ENCODE measurements at places on chromosomes 12 and 14.

GRCh38 chr12:54558311-54558710 lies 8.9 kb downstream of the PDE1B start:
- DNase-seq, result no peak

DNA sequence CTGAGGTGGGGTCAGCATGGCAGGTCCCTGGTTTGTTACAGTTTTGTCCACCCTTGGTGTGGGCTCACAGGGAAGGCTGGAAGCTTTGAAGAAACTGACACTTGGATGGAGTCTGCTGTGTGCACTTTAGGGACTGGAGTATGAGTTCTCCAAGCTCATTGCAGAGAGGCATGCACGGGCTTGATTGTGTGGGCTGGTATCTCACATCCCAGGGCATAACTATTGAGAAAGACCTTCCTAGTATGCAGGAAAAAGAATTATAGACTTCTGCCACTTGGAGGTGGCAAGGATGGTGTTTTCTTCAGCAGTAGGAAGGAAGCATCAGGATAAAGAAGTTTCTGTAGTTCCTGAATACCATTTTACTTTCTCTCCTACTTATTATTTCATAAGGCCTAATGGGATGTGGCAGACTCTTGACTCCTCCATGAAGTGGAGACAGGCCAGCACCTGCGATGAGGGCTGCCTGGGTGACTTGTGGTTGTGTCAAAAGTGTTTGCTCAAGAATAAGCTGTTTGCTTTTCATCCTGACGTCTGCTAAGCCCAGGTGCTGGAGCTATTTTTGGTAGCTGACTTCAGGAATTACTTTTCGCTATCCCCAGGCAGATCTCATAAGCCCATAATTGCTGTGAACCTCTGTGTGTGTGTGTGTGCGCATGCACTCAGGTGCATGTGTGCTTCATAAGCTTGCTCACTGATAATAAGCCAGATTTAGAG lies 125.8 kb downstream of the KTN1 start:
- no peak for DNase-seq

- no peak for DNase-seq
Observed at GRCh38 chr12:106086696-106087095, 52.1 kb downstream of the NUAK1 start.

- DNase-seq, result no peak
Observed at GRCh38 chr12:93759512-93760081, 82.4 kb downstream of the CRADD start.

GRCh38 chr12:1811948-1812291 lies 8.4 kb upstream of the LRTM2 start:
- DNase-seq, result no peak

DNA sequence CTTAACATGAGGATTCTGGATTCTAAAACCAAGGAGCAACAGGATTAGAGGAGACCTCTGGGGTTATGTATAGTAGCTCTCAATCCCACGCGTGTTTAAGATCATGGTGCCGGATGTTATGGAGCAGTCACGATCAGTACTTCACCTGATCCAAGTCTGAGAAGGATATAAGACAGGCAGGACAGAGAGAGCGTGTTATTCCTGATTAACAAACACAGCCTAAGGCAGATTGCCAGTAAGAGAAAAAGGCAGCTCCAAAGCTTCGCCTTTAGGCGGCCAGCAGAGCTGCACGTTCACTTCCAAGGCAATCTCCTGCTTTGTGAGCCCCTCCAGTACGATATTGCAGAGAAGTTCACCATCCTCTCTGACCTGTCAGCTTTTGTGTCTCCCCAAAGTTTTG lies 5.5 kb downstream of the SETD3 start:
- no peak for DNase-seq

DNA sequence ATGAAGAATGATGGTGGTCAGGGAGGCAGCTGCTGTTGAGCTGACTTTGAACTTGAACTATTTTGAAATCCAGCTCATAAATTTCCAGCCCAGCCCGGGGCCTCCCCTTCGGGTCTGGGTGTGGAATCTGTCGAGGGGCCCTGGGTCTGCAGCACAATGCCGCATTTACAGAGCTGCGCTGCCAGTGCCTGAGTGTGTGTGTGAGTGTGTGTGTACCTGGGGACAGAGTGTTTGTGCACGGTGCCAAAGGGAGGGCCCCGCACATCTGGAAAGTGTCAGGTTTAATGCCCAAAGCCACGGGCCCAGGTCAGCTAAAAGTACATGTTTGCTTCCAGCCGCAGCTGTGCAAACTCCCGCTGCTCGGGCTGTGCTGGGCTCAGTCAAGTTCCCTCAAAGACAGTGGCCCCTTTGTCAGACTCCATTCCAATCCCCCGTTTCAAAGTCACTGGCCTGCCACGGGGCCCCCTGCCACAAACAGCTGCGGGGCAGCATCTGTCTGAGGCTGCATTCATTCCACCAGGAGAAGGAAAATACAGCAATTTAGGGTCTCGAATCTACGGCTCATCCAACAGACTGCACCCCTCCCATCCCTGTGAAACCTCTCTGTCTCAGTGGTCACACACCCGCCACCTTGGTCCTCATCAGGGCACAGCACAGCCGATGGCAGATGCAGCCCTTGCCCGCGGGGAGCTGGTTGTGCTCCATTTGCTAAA lies 16.3 kb upstream of the RFLNA start:
- DNase-seq, result no peak

DNA sequence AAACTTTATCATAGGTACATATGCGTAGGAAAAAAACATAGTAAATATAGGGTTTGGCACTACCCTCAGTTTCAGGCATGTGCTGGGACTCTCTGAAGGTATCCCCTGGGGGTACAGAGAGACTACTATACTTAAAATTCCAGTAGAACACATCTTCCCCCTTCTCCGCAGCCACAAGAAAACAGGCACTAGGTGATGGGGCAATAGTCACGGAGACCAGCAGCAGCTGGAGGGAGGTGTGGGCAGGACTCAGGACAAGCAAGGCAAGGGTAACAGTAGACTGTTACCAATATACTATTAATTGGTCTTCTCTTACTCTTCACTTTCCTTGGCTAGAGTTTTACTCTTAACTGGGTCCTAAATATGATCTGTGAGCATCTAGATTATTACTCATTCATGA lies 4.6 kb upstream of the PAPOLA start:
- no peak for DNase-seq

DNA sequence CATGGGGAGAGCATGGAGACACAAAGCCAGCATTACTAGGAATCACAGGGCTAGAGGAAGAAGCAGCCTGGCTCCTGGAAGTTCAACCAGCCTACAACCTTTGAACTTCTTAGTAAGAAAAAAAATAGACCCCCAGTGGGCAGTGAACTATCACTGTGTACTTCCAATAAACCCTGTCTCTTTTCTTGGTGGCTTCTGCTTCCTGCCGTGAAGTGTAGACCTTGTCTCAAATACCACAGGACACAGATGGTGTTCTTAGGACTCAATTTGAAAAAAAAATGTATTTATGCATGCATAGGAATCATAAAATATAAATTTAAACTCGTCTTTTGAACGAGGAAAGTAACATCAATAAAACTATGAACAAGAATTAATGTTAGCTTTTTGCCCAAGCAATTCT lies 3.6 kb upstream of the PTGER2 start:
- no peak for DNase-seq

- no peak for DNase-seq
Observed at GRCh38 chr14:32727832-32728231, 210.8 kb upstream of the NPAS3 start.

DNA sequence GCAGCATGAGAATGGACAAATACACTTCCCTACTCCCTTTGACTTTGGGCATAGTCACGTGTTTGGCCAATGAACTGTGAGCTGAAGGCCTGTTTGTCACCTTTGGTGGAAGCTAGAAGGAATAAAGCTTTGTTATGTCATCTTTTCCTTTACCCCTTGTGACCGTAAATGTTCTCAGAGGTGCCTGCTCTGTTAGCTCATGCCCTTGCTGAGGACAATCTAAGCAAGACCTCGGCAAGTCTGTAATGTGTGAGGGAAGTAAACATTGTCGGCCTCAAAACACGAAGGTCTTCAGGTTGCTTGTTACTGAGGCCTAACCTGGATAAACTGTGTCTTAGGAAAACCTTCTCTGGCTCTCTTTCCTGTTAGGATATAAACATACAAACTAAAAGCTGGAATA lies 354.2 kb downstream of the TMEM132D start:
- no peak for DNase-seq

DNA sequence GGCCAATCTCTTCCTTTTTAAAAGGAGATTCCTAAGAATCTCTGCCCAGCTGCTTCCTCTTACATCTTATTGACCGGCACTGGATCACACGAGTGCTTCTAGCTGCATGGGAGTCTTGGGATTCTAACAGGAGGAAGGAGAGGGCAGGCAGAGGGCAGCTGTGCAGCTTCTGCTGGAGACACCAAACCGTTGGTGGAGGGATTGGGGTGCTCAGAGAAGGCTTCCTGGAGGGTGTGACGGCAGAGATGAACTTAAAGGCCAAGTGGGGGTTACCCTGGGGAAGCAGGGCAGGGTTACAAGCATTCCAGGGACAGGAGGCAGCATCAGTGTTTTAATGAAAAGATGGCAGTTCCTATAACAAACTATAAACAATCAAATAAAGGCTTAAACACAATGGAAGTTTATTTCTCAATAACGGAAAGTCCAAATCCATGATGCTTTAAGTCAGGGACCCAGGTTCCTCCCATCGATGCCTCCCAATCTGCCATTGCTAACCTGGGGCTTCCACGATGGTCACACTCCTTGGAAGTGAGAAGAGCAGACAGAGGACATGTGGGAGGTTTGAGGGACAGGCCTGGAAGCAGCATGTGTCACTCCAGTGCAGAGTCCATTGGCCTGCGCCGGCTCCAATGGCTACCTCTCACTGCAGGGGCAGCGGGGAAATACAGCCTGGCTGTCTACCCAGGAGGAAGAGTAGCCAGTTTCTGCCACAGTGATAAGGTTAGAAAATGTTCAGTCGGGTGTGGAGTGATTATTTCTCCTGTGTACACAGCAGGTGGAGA lies 53.1 kb upstream of the DDX11 start:
- no peak for DNase-seq

DNA sequence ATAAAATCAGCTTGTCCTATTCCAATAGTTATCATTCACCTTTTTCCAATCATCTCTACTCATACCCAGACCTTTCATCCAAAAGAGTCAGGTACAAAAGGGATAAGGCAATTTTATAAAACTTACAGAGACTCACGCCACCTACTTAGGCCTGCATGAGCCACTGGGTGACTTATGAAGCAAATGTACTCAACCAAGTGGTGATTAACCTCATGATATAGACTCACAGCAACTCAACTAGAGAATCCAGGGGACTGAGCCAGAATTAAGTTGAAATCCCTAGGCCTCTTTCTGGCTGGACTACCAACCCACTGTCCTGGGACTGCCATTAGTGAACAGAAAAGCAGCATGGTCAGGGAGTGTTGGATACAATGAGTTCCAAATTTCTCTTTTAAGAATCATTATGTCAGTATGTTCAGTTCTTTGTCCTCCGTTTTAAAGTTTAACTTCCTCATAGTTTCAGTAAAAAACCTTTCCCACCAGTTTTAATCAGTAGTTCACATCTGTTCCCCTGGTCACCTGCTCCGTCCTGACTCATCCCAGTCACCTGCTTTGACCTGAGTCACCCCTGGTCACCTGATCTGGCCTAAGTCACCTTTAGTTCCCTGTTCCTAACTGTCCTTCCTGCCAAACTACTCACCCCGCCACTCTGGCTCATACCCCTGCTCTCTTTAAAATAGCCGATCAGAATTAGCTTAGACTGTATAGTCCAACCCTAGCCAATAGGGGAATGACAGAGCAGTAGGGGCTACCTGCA lies 36.8 kb downstream of the SPTSSA start:
- DNase-seq, result no peak

DNA sequence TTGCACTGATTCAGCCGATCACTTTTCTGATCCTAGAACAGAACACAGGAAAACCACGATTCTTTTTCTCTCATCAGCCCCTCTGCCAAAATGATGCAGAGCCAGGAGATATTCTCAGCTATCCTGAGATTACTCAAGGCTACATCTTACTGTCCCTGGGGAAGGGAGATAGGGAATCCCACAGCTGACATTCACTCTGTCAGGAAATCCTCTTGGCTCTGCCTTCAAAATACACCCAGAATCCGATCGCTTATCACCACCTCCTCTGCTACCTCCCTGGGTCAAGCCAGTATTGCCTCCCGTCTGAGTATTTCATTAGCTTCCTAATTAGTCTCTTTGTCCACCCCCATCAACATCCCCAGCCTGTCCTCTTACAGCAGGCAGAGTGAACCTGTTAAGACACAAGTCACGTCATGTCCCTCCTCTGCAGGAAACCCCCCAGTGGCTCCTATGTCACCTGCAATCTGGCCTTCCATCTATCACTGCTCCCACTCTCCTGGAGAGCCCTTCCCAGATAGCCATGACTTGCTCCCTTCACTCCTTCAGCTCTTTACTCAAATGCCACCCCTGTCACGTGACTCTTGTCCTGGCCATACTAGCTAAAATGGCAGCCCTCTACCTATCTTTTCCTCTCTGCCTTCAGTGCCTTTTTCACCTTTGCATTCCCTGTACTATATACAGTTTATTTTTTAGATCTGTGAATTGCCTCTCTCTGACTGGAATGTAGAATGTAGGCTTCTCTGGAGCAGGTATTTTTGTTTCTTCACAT lies 70.3 kb downstream of the GALNT4 start:
- no peak for DNase-seq

DNA sequence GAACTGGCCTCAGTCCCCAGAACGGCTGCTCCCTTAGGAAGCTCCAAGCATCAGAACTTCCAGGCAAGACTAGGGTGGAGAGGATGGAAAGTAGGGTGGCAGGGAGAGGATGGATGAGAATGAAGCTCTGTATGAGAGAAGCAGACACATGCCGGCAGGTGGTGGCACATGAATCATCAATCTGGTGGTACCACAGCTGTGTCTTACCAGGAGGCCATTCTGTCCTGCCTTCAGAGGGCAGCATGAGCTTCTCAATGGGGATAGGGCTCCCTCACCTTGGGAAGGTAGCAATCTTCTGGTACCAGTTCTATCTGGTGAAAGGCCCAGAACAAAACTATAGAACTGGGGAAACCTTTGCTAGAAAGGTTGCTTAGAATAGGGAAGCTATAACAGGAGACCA lies 55.4 kb upstream of the PYGL start:
- DNase-seq, result no peak

GRCh38 chr12:22234561-22234960 lies 99.9 kb downstream of the ST8SIA1 start:
- DNase-seq, result peak; percentile 62

GRCh38 chr14:61409782-61410181 lies 88.4 kb downstream of the PRKCH start:
- DNase-seq, result no peak

DNA sequence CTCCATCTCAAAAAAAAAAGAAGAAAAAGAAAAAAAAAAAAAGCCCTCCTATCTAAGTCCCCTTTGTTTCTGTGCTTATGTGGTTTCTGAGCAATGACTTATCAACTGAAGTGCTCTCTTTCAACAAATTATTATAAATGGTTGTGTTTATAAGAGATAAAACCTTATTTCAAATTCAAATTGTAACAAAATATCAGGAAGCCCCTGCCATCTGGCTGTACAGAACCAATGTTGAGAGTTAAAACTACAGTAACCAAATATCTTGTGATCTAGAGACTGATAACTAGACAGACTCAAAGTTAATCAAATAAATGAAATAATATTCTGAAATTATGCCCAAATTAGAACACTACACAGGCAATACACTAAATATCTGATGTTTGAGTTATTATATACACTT lies 143.0 kb upstream of the CPNE8 start:
- DNase-seq, result no peak

GRCh38 chr12:1719139-1719538 lies 28.3 kb downstream of the ADIPOR2 start:
- no peak for DNase-seq

GRCh38 chr12:91871751-91872150 lies 273.9 kb downstream of the BTG1 start:
- no peak for DNase-seq
